ENCODE measurements at places on chromosomes 13 and 19. TPM values are rescaled to one million over a fixed set of nuclear protein-coding genes. Genes with fewer than 3 reads are reported as not detected.

Gene CYP2S1
- total RNA-seq: 32.0 TPM

Gene NANOS3
- 3.1 TPM for total RNA-seq

Gene PALM3
- 2.0 TPM for total RNA-seq

Gene IGFL2
- total RNA-seq: 0.63 TPM

Gene C19orf33
- 701 TPM for total RNA-seq

Gene LRRC25
- not detected for total RNA-seq

Gene OLFM4
- total RNA-seq: not detected

Gene F10
- not detected for total RNA-seq

Gene AMER2
- not detected for total RNA-seq

Gene CLEC17A
- total RNA-seq: not detected

Gene MTUS2
- total RNA-seq: not detected

Gene ANGPTL8
- total RNA-seq: not detected

Gene ZNF568
- total RNA-seq: 1.4 TPM

Gene HCST
- 0.25 TPM for total RNA-seq

Gene LILRB3
- total RNA-seq: 0.17 TPM

Gene PEAK3
- not detected for total RNA-seq

Gene MEDAG
- 0.09 TPM for total RNA-seq

Gene CEACAM4
- not detected for total RNA-seq

Gene FGF22
- 0.43 TPM for total RNA-seq

Gene GTF2F2
- total RNA-seq: 20.4 TPM

Gene ZNF548
- total RNA-seq: 4.0 TPM

Gene NLRP4
- not detected for total RNA-seq

Gene ZGLP1
- 3.6 TPM for total RNA-seq

Gene ZNF69
- total RNA-seq: not detected

Gene COX6B2
- total RNA-seq: 0.93 TPM

Gene GJB2
- 1.1 TPM for total RNA-seq

Gene ADPRHL1
- 10.7 TPM for total RNA-seq

Gene ZNF492
- not detected for total RNA-seq

Gene ADAT3
- total RNA-seq: 7.2 TPM

Gene TMIGD2
- not detected for total RNA-seq

Gene SPACA4
- not detected for total RNA-seq

Gene ZNF99
- not detected for total RNA-seq

Gene KIR2DL4
- not detected for total RNA-seq

Gene ZSWIM9
- 6.7 TPM for total RNA-seq

Measured in A549 treated with DMSO at 1 μM for 4 hours (cell line).